ENCODE measurements at places on chromosomes 5 and 9.

GRCh38 chr5:53884844-53885243 lies 324.4 kb downstream of the NDUFS4 start:
- DNase-seq: no peak

DNA sequence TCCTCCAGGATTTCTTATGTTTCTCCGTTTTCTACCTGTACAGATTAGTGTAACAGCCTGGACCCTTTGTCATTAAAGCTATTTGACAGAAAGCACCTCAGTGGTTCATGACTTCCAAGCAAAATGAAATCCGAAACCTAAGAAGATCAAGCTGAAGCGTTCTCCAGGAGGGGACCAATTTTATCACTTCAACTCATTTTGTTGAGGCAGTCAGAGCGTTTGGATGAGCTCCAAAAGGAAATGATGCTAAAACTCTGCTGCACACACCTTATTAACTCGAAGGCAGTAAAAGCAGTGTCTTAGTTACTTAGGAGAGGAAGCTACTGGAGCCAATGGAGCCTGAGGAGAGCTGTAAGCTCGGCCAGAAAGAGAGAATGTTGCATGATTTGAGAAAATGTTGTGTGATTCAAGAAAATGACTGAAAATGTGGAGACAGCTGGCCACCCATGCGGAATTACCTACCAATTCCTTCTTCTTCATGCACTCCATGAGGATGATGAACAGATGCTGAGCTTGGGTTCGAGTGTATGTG lies 346.7 kb upstream of the KLF9 start:
- DNase-seq: no peak

DNA sequence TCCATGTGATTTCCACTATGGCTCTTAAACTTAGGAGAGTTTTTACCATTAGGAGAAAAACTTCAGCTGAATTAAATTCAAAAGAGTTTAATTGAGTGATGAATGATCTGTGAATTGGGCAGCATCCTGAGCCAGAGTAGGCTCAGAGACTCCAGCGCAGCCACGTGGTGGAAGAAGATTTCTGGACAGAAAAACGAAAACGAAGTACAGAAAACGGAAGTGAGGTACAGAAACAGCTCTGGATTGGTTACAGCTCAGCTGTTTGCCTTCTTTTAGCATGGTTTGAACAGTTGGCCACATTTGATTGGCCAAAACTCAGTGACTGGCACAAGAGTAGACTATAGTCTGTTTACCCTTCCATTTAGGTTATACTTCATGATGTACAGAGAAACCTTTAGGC lies 69.2 kb upstream of the PLPP1 start:
- DNase-seq: no peak

DNA sequence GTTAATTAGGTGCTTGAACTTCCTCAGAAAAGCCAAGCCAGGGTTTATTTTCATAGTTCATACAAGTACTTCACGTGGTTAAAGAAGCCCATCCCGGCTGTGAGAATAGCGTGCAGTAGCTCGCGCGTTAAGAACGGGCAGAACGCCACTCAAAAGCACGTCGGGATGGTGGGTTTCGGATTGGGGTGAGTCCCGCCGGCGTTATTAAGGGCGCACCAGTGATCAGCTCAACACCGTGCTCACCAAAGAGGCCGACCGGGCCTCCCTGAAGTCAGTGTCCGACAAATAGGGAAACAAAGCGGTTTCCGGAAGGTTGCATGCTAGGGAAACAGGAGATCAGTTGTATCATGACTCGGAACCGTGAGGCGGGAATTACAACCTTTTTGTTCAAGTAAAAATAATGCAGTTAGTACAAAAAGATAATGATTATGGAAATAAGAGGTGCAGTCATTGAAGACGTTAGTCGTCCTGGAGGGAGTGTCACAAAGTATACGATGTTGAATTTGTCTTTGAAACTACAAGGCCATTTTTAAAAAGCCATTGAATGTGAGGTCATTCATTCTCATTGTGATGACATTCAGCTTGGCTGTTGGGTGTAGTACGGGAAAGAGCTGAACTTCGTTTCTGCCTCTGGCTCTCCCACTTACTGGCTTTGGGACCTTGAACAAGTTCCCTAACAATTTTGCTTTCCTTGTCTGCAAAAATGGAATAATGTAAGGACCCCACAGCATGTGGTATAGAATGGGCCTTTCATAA lies 992 bp downstream of the SETD9 start:
- DNase-seq: no peak

Data from WERI-Rb-1 (cell line).